ENCODE measurements at places on chromosomes 3 and 15. TPM values are rescaled to one million over a fixed set of nuclear protein-coding genes. Genes with fewer than 3 reads are reported as not detected.

The GOLGA6L7 gene
- 15.7 TPM for polyA plus RNA-seq

DNA sequence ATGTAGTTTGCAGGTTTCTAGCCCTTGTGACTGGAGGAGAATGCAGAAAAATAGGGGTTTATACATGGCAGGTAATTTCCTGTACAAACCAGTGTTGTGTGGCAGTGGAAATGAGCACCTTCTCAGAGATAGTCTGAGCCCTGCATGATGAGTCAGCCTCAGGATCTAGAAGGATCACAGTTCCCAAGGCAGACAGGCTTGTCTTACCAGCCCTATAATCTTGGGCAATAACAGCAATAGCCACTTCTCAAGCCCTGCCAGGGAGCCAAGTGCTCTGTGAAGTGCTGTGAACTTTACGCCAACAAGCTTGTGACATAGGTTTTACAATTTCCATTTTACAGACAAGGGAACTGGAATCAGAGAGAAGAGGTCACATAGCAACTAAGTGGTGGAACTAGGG, 89.4 kb downstream of the CD47 start:
- DNase-seq, result no peak

The TSC22D2 gene
- polyA plus RNA-seq, result 47.0 TPM

The EBLN2 gene
- 1.9 TPM for polyA plus RNA-seq

The SPESP1 gene
- polyA plus RNA-seq, result 67.6 TPM

- peak; percentile 7 for DNase-seq
These were observed 100.8 kb upstream of the ALDH1A3 start for GRCh38 chr15:100778831-100779288.

DNA sequence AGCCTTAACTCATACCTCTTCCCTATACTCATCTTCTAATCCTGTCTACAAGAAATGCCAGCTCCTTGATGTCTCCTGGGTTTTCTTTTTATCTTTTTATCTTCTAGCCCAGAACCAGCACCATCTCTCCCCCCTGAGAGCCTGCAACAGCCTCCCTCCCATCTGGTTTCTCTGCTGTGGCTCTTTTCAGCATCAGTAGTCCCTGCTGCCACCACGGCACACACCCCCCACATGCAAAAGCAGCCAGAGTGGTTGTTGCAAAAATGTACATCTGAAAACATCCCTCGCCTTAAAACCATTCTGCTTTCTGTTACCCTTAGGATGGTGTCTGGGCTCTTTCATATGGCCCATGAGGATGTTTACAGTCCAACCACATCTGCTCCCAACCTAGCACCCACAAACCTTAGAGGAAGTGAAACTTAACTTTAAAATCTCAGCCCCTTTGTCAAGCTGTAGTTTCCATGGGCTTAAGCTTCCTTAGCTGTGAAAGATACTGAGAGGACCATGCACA, 775 bp downstream of the TTC21A start:
- DNase-seq, result no peak

DNA sequence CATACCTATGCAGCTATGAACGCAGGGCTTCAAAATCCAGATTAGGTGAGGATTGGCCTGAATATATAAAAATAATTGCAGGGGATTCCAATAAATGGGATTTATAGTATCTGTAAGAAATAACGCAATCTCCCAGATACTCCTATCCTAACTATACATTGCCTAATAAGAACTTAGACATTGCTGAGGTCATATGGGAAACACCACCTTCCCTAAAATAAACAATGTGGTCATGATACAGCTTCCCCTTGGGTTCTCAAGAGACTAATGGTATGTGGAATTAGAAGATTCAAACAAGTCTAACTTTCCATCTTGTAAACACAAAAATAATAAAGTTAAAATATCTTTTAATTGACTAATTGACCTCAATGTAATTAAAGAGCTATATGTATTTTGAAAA, 28.2 kb downstream of the UBE3A start:
- DNase-seq, result no peak

DNA sequence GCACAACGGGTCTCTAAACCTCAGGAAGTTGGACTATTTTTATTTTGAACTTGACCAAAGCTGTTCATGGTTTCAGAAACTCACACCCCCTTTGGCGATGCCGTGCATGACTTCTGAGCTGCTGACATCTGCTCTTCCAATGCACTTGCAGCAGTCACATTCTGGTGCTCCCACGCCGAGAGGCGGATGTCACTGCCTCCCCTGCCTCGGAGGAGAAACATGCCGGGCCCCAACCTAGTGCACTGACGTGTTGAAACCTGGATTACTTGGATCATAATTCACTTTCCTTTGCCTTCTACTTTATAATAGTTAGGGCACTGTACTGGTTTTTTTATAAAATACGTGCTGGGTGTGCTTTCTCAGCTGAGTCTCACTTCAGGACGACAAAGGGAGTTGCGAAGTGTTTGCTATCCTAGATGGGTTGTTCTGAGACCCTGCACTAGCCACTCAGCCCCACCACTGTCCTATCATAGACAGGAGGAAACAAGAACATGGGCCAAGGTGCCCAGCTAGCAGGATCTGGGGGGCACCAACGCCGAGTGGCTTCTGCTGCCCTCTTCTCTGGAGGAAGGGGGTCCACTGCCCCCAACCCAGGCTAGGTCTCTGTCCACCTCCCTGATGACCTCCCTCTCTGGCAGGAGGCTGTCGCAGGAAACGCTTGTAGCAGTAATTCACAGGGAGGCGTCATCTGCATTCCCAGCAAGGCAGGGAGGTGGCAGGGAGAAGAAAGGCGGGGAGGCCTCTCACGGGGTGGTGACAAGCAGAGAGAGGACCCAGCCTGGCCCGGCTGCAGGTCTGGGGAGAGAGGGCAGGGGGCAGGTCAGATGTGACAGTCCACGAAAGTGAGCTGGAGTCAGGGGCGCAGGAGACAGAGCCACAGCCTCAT, 158.8 kb upstream of the IQSEC1 start:
- no peak for DNase-seq

- DNase-seq, result no peak
These were observed 62.2 kb upstream of the AKAP13 start for GRCh38 chr15:85318048-85318731.

DNA sequence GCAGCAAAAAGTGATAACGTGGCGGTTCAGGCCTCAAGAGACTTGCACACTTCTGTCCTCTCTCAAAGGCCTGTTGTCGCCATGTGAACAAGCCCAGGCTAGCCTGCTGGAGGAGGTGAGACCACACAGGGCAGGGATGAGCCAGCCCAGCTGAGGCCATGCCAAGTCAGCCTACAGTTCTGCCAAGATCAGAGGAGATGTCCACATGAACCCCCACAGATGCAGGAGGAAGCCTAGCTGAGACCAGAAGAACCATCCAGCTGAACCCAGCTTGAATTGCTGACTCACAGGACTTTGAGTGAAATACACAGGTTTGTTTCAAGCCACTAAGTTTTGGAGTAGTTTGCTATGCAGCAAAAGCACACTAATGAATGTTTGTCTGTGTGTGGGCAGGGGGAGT, 50.3 kb upstream of the SEC13 start:
- DNase-seq, result no peak

The TIMP4 gene
- polyA plus RNA-seq, result 0.95 TPM

The FGF7 gene
- 1.6 TPM for polyA plus RNA-seq

Measured in testis (tissue), 5 donors.